ENCODE measurements at places on chromosomes 2 and 18.
A peak's percentile ranks its signal among the peaks of the same experiment; 100 is the strongest.

GRCh38 chr2:237344942-237345341 lies 69.0 kb downstream of the COL6A3 start:
- no peak for DNase-seq

DNA sequence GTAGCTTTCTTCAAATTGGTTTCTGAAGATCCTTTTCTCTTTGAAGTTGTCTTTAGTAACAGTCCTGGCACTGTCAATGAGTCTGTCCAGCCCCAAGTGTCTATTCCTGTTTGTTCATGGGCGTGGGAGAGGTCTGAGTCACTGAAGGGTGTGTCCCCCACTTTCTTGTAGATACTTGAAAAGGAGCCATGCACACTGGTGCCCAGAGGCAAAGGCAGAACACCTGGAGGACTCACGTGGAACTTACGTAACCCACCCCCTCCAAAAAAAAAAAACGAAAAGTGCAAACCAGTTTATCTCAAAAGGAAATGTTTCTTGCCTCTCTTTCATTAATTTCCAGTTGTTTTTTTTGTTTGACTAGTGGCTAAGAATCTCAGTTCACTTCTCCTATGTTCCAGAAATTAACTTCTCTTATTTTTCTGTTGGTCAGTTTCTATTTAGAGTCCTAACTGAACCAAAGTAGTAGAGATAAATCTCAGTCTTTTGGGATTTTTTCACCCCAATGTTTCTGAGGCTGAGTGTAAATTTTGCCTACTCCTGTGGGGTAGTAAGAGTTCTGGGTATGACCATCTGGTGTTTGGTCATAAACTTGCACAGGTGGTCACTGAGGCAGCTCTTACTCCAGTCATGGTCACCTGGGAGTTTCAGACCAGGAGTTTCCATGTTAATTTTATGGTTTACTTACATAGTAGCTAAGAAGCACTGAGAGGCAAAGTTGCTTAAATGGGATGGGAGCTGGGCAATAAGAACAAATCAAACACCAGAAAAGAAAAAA lies 54.9 kb downstream of the DSC3 start:
- no peak for DNase-seq

DNA sequence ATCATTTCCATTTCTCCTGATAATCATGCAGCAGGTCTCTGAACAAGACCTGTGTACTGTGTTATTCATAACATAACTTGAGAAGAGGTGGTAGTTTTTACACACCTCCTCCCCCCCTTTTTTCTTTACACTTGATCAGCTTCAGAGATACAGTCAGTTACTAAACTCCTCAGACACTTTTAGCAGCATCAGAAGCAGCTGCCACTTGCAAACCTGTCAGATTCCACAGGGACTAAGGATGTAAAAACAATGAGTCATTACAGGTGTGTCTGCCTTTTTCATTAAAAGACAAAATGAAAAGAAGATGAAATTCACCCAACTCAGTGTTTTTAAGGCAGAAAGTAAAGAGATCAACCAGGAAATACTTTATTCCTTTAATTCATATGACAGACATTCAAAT lies 254.0 kb downstream of the NRXN1 start:
- no peak for DNase-seq

DNA sequence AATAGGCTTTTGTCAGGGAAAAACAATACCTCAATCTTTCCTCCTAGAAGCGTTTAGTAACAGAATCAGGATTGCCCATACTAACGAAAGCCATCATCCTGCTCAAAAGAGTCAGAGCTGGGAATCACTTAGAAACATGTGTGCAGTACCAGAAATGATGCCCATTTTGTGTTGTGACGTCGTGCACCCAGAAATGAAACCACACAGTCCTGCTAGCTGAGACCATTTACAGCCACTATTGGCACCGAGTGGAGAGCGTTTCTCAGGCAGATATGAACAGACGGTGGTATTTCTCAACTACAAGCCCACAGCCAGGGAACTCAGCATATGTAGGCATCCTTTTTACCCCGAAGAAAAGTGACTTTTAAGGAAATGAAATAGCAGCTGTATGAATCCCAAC lies 284.3 kb upstream of the LRATD1 start:
- DNase-seq = no peak

- DNase-seq = no peak
Observed at GRCh38 chr2:167451496-167452289, 563.4 kb downstream of the XIRP2 start.

DNA sequence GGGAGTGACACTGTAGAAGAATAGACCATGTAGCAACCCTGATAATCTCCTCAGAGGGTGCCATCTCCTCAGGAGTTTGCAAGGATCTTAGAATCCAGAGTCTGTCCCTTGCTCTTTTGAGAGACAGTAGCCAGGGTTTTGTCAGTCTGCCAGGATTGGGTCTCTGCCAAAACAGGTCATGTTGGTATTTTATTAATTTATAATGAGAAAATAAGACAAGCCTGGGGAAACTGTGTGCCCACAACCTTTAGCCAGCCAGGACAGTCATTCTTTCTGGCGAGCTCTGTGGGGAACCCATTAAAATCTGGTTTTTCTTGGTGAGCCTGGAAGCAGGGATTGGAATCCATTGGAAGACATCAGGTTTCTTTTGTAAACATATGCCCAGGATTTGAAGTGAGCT lies 78.6 kb downstream of the PTPRM start:
- no peak for DNase-seq

GRCh38 chr2:196099916-196100315 lies 31.3 kb upstream of the DNAH7 start:
- DNase-seq = no peak

DNA sequence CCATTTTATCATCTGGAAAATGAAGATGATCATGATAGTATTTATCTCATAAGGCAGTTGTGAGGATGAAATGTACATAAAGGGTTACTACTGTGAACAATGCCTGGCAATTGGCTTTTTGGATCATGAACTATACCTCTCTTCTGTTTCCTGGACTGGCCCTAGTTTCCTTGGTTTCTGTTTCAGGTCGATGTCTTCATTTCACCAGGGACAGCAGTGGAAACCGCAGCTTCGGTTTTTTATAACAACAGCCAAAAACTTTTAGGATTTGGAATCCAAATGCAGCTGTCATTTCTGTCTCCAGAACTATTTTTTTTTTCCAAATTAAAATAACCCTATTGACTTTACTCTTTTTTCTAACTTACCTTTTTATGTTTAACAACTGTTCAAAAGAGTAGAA lies 425.1 kb downstream of the RND3 start:
- no peak for DNase-seq

- DNase-seq = no peak
Observed at GRCh38 chr2:71064754-71065621, 3.5 kb upstream of the NAGK start.

DNA sequence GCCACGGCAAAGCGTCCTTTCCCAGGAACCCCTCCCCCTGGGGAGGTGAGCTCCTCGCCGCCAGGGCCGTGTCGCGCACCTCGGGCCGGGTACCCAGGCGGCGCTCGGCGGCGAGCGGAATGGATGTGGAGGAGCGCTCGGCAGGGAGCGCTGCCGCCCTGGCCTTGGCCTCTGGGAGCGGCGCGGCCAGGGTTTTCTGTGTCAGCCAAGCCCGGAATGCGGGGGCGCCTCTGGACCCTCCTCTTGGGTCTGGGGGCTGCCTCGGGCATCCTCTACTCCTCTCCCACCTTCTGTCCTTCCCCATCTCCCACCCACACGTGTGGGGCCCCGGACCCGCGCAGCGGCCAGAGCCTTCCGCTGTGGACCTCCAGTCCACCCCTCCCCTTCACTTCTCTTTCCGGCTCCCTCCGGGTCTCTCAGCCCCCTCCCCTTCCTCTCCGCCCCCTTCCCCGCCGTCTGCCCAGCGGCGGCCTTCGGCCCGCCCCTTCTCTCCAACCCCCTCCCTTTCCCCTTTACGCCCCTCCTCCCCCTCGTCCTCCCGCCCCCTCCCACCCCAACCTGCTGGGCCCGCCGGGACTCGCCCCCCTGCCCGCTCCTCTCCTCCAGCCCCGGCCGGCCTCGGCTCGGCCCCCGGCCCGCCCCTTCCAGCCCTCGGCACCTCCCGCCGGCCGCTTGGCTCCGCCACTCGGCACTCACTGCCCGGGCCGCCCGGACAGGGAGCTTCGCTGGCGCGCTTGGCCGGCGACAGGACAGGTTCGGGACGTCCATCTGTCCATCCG lies at the start of gene MERTK:
MERTK (plus strand) TSS at position 684 of the 779 bp plus-strand sequence. CDS start 129 bp downstream, outside the sequence.
- peak; percentile 72 for DNase-seq

GRCh38 chr2:65655000-65655399 lies 222.6 kb upstream of the SPRED2 start:
- DNase-seq = no peak

- peak; percentile 40 for DNase-seq
Observed at GRCh38 chr2:60992985-60993392, 24.5 kb upstream of the PEX13 start.

DNA sequence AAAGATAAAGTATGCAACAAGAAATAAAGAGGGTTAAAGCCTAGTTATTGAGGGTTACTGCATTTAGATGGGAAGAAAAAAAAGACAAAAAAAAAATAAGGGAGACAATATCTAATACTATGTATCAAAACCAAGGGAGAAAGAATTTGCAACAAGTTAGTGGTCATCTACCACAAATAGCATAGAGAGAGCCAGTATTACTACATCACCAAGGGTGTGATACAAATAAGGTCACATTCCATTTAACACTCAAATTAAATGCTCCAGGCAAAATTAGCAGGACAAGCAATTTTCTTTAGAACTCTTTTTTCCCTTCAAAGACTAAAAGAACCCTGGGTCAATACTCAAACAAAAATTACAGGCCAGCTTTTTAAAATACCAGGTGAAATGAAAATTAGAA lies 115.1 kb upstream of the GULP1 start:
- DNase-seq = no peak

- no peak for DNase-seq
Observed at GRCh38 chr2:200360364-200360763, 53.9 kb downstream of the SPATS2L start.

DNA sequence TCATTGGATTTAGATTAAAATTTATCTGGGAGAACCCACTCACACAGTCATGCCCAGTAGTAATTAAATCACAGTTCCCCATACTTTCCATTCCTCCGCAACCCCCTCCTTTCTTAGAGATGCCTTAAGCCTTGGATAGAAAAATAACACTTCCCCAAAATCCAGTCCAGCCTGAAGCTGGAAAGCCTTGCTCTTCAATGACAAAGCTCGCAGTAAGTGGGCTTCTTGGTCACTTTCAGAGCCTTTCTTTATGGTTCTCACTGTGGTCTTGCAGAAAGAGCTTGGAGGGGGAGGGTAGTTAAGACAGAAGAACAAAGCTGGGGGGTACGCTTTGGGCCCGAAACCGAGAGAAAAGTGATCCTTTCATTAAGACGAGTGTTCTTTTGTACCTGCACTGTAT lies 802.1 kb upstream of the POU3F3 start:
- no peak for DNase-seq

Data from activated CD4-positive, alpha-beta T cell treated with anti-CD3 and anti-CD28 coated beads, Interleukin-10, Interleukin-2, amounts not matched to agents 100 ng/mL and 50 ng/mL, durations not matched to agents 16 hours and 8 hours (primary cell).